ENCODE measurements at places on chromosomes 11 and 22. TPM values are rescaled to one million over a fixed set of nuclear protein-coding genes. Genes with fewer than 3 reads are reported as not detected.

The SHANK2 gene
- 22.1 TPM for total RNA-seq

The FGF19 gene
- 7.4 TPM for total RNA-seq

GRCh38 chr11:117382746-117383145 lies 55.1 kb downstream of the CEP164 start:
- no peak for DNase-seq

- no peak for DNase-seq
These were observed 644.4 kb downstream of the BRD1 start for GRCh38 chr22:49183208-49183825.

GRCh38 chr11:16611401-16611921 lies 127.0 kb upstream of the C11orf58 start:
- no peak for DNase-seq

The PRG3 gene
- total RNA-seq: not detected

DNA sequence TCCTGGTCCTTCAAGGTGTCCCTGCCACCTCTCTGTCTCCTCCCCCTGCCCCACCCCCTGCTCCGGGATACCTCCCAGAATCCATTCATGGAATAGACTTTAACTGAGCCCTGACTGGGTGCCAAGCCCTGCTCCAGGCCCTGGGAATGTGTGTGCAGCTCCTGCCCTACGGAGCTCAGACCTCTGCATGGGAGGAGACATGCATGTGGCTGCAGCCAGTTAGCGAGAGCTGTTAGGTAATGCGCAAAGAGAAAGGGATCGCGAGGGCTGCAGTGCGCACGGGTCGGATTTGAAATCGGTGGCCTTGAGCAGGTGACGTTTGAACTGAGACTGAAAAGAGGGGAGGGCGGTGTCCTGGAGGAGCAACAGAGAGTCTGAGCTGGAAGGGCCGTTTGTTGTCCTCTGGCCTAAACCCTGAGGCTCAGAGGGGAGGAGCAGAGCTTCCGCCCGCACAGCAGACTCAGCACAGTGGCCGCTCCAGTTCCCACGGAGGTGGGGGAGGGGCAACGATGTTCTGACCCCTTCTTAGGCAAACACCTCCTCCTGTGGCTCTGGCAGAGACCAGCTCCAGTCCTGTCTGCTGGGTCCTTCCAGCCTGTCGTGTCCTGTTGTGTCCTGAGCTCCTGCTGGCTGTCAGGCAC lies 19.8 kb upstream of the LRRC10B start:
- peak; percentile 82 for DNase-seq

The SYCE3 gene
- total RNA-seq: 0.85 TPM

- no peak for DNase-seq
These were observed 582.2 kb downstream of the DLG2 start for GRCh38 chr11:85044911-85045310.

DNA sequence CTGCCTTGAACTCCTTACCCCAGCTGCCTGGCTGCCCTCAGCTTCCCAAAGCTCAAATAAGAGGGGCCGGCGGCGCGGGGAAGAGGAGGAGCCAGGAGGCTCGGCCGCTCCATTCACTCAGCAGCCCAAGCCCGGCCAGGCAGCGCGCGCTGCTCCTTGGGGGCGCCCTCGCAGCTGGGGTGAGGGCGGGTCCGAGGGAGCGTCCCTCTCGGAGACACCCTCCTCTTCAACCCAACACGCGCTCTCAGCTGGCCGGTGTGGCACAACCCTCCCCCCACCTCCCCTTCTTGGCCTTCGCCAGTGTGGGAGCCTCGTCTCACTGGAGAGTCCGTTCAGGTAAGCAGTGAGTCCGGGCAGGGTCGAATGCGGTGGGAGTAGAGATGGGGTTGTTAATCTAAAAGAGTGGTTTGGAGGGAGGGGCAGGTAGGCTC lies at the start of gene WT1:
Gene WT1, minus strand, starts transcription at position 29 of the 431 bp plus-strand sequence.
- DNase-seq: peak; percentile 82

The OR8G5 gene
- total RNA-seq: not detected

DNA sequence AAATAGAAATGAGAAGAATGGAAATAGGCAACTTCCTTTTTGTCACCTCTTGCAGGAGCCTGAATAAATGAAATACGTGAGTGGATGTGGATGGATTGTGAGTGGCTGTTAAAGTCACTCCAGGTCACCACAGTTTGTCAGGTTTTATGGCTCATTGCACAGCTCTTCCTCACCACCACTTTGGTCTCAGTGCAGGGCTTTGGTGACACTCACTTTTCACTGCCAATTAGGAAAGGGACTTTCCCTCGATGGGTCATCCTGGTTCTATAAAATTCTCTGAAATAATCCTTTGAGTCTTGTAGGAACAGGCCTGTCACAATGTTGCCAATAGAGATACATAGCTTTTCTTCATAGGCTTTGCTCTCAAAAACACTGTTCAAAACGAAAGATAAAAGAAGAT lies 172.4 kb upstream of the C11orf87 start:
- DNase-seq: no peak

The PANX3 gene
- not detected for total RNA-seq

DNA sequence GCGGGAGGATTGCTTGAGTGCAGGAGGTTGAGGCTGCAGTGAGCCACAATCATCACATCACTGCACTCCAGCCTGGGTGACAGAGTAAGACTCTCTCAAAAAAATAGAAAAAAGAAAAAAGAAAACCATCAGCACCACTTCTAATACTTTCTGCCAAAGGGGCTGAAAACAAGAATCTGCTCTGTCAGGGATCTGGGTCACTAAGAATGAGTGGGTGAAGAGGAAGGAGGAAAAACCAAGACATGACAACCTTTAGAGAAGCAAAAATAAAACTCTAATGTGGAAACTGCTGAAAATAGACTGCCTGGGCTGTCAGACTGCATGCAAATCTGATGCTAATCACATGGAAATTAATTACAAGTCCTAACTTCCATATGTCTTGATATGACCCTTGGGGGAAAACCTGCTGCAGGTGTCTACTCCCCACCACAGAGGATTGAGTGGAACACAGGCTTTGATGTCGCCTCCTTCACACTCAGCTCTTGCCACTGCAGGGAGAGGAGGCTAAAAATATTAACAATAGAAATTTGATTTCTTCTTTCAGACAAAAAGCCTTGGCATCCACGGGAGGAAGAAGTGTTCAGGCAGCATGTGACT lies 62.5 kb upstream of the CRTAM start:
- DNase-seq: no peak
